HT-29 (cell line): ENCODE measurements at places on chromosomes 2 and 18.
A peak's percentile ranks its signal among the peaks of the same experiment; 100 is the strongest.

- no peak for DNase-seq
Measured at GRCh38 chr2:237765875-237766274, 32.7 kb upstream of the RBM44 start.

- DNase-seq = no peak
Measured at GRCh38 chr2:162017233-162017632, 56.8 kb downstream of the DPP4 start.

DNA sequence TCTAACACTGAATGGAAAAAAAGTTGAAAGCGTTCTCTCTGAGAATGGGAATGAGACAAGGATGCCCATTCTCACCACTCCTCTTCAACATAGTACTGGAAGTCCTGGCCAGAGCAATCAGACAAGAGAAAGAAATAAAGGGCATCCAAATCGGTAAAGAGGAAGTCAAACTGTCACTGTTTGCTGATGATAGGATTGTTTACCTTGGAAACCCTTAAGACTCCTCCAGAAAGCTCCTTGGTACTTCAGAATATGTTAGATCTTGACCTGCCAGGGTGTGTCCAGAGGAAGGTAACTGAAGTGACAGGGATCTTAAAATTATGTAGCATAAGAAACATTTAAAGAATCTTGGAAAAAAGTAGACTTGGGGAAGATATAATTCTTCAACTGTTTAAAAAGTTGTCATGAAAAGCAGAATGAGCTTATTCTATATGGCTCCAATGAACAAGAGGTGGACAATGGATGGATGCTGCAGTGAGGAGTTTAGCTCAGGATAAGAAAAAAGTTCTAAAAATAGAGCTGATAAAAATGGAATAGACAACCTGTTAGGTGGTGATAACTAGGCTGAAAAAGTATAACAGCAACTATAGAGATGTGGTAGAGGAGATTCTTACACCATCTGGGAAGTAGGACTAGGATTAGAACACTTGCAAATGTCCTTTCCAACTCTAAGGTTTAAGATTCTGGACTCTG is 16.8 kb upstream of the SULT1C4 start:
- no peak for DNase-seq

DNA sequence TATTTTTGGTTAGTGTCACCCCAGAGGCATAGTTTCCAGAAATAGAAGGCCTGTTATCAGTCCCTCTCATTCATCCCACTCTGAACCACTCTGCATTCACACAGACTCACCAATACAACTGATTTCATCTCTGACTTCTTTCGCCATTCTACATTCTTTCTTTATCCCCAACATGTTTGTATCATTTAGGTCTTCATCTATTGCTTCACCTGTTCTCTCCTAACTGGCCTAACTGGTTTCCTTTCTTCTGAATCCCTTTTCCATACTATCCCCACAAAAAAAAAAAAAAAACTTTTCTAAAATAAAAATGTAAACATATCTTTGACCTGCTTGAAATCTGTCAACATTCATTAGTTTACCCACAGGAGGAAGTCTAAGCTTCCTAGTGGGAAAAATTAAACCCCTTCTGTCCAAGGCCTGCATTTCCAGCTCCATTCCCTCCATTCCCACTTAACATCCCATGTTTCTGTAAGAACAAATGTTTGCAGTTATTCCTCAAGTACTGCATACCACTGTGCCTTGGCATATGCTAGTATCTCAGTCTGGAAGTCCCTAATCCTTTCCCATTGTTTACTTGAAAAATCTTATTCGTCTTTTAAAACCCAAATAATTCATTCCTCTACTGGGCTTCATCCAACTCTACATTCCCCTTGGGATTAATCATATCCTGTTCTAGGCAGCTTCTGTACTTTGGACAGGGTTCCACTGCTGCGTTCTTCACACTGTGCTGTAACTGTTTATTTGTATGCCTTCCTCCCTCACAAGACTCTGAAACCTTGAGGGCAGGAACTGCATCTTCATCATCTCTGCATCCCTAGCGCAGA is 68.5 kb downstream of the FIGN start:
- DNase-seq = peak; percentile 12

GRCh38 chr18:32966141-32966540 is 193.3 kb upstream of the KLHL14 start:
- no peak for DNase-seq

GRCh38 chr2:138564586-138565229 is 63.1 kb downstream of the SPOPL start:
- DNase-seq = no peak

- DNase-seq = peak; percentile 41
Measured at GRCh38 chr2:12176623-12177454, 430.4 kb downstream of the LPIN1 start.

DNA sequence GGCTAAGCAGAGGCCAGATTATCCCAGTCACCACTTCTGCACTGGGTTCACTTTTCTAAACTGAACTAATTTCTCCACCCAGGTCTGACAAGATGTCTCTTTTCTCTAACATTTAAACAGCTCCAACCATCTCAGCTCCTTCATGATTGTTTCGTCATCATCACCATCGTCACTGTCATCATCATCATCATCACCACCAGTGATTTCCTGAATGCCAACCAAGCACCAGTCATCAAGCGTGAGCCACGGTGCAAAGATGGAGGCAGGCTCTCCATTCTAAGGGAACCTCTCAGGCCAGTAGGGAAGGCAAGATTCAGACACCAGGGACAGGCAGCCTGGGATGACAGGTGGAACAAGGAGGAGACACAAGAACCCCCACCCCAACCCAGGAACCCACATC is 25.5 kb upstream of the TMBIM1 start:
- DNase-seq = no peak

DNA sequence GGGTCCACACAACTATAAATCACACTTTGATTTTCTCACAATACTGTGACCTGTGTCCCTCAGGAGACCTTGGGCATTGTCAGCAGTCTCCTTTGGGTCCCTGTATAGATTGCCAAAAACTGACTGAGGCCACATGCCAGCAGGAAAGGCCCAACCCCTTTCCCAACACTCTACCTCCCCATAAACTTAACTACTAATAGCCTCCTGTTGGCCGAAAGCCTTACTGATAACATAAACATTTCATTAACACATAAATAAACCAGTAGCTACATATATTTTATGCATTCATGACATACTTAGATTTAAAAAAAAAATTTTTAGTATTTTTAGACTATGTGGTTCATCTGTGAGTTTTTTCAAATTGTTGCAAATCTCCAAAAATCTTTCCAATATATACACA is 153.5 kb downstream of the ARL4C start:
- no peak for DNase-seq

DNA sequence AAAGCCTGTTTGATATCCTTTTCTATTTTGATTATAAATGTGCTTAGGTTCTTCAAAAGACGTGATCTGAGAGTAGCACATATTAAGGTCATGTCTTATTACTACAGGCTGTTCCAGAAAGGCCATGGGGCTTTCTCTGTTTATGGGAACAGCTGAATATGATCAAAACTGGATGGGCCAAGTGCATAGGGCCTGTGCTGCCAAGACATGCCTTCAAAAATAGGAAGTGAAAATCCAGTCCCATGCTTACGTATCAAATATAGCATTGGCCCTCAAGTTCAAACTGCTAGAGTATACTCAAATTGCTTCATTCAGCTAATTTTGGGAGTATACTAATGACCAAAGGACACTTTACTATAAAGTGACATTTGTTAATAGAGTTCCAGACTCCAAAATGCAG is 24.1 kb downstream of the SLC25A52 start:
- no peak for DNase-seq

- DNase-seq = no peak
Measured at GRCh38 chr2:121246704-121247255, 38.2 kb downstream of the TFCP2L1 start.

GRCh38 chr2:219270055-219270372 is 9.2 kb upstream of the DNAJB2 start:
- no peak for DNase-seq

DNA sequence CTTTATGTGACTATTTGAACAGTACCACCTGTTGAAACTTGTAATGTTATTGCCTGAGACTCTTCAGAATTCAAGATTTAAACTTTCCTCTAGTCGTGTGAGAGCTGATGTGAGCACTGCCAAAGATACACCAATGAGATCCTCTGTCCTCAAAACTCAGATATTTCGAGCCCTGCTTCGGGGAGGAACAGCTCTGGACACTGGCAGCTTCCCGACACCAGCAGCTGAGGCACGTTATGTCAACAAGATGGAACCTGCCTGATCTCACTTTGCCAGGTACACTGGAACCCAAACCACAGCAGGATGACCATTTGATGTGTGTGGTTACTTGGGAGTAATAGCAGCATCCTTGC is 319.9 kb upstream of the RBMS1 start:
- DNase-seq = no peak

DNA sequence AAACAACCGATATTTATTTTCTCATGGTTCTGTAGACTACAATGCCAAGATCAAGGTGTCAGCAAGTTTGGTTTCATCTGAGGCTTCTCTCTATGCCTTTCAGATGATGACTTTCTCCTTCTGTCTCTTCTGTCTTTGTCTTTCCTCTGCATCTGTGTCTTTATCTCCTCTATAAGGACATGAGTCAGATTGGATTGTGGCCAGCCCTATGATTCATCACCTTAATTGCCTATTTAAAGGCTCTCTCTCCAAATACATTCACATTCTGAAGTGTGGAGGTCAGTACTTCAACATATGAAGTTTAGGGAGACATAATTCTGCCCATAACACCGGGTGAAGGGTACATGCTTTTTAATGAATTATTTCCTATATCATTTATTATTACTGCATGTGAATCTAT is 71.2 kb upstream of the CNTNAP5 start:
- peak; percentile 44 for DNase-seq

GRCh38 chr2:240553956-240554480 is 3.8 kb downstream of the ANKMY1 start:
- no peak for DNase-seq

- no peak for DNase-seq
Measured at GRCh38 chr2:25587361-25587760, 86.0 kb downstream of the DTNB start.
